LHCN-M2 (cell line): ENCODE measurements at places on chromosomes 1 and 21. TPM values are rescaled to one million over a fixed set of nuclear protein-coding genes. Genes with fewer than 3 reads are reported as not detected.
A peak's percentile ranks its signal among the peaks of the same experiment; 100 is the strongest.

DNA sequence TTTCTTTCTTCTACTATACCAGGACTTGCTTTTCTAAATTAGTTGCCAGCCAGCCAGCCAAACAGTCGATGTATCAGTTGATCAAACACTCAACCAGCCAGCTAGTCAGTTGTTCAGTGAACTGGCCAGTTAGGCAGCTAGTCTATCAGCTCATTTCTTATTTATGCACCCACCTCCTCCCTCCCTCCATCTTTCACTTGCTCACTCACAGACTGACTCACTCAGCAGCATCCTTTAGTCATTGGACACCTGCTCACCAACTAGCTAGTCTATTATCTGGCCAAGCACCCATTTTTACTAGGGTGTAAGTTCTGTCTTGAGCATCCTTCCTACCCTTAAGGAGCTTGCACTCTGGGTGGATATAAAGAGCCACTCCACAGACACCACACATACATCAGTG is 5.9 kb upstream of the SPRR4 start:
- DNase-seq, result no peak

- no peak for DNase-seq
Measured at GRCh38 chr1:228074954-228075730, 7.4 kb upstream of the ARF1 start.

GRCh38 chr1:72568113-72568512 is 285.8 kb upstream of the NEGR1 start:
- no peak for DNase-seq

GRCh38 chr1:26570287-26570686 is 40.7 kb downstream of the RPS6KA1 start:
- DNase-seq, result peak; percentile 6

GRCh38 chr1:2535981-2536380 is 5.9 kb upstream of the HES5 start:
- DNase-seq, result no peak

GRCh38 chr1:20588634-20589225 is at the start of gene CDA:
TSS of gene CDA (plus strand) at chr1:20589097. CDS start at chr1:20589130, 33 bp downstream.
- no peak for DNase-seq

NGF gene
- total RNA-seq, result not detected in 2 replicates

CENPF gene
- total RNA-seq, result 199 and 222 TPM in 2 replicates

TRIM67 gene
- not detected in 2 replicates for total RNA-seq
